Heart left ventricle (tissue), 16 donors: ENCODE measurements at places on chromosomes 5 and 9.

DNA sequence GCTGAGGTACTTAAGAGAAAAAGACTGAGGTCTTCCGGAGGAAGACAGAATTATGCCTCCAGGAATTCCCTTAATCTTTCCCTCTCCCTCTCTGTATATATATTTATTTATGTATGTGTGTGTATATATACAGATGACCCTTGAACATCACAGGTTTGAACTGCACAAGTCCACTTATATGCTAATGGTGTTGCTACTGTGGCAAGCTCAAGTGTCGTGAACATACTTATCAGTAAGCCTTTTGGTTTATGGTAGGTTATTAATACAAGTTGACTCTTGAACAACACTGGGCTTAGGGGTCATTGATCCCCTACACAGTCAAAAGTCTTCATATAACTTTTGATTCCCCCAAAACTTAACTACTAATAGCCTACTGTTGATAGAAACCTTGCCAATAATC lies 106.8 kb downstream of the NUDT12 start:
- DNase-seq, result no peak

DNA sequence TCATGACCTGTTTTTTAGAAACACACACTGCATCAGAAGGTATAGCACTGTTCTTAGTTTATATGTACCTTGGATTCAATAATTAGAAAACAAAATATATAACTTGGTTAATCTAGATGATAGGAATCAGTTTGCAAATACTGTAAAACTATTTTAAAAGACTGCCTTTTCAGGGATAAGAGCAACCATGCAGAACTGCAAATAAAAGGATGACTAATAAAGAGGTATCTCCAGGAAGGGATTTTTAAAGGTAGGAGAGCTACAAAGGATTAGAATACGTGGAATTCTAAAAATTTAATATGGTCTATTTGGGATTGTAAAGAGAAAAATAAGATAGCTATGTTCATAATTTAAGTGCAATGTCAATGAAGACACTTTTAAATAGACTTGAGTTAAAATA lies 9.4 kb downstream of the GABRA1 start:
- no peak for DNase-seq

GRCh38 chr5:108681079-108681921 lies 66.4 kb upstream of the FER start:
- DNase-seq, result no peak

DNA sequence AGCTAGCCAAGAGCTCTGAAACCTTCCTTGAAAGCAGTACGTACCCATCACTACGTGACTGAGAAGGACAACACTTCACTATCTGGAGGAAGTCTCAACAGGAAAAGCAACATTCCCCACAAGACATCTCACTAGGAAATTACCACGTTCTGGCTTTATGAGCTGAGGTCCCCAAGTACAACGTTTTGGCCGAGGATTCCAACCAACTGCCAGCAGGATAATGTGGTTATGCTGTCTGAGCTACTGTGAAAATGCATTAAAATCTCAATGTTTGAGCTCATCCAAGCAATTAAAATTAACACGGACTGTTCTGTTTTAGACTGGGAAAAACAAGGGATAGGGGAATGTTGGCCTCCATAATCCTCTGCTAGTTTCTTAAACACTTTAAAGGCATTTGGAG lies 16.4 kb downstream of the MED27 start:
- DNase-seq, result no peak

- DNase-seq, result no peak
These were observed 85.4 kb upstream of the NR4A3 start for GRCh38 chr9:99736291-99736690.
